ENCODE measurements at places on chromosomes 2 and 18.

- no peak for DNase-seq
These were observed 1.4 kb downstream of the C2orf72 start for GRCh38 chr2:231038483-231039293.

- DNase-seq: no peak
These were observed 619 bp upstream of the MSH6 start for GRCh38 chr2:47782381-47782670.

GRCh38 chr2:71783215-71783614 is 329.9 kb downstream of the DYSF start:
- DNase-seq: no peak

- DNase-seq: no peak
These were observed 12.1 kb upstream of the GREB1 start for GRCh38 chr2:11521775-11522174.

- DNase-seq: no peak
These were observed 92.0 kb downstream of the HDAC4 start for GRCh38 chr2:239308661-239309397.

- no peak for DNase-seq
These were observed 296.5 kb downstream of the MTX2 start for GRCh38 chr2:176565641-176566323.

DNA sequence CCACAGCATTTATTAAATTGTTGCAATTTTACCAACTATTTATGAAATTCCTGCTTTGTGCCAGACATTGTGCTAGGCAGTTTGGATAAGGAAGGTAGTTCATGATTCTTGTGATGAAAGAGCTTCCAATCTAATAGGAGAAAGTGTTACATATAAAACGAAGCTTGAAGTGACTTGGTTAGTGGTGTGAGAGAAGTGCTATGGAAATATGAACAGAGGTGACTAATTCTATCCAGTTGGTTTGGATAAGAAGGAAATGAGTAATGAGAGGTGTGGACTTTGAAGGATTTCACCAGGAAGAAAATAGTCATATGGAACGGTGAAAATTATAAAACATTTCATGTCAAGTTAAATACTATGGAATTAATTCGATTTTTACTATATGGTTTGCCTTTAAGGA is 48.6 kb downstream of the EML6 start:
- DNase-seq: no peak

DNA sequence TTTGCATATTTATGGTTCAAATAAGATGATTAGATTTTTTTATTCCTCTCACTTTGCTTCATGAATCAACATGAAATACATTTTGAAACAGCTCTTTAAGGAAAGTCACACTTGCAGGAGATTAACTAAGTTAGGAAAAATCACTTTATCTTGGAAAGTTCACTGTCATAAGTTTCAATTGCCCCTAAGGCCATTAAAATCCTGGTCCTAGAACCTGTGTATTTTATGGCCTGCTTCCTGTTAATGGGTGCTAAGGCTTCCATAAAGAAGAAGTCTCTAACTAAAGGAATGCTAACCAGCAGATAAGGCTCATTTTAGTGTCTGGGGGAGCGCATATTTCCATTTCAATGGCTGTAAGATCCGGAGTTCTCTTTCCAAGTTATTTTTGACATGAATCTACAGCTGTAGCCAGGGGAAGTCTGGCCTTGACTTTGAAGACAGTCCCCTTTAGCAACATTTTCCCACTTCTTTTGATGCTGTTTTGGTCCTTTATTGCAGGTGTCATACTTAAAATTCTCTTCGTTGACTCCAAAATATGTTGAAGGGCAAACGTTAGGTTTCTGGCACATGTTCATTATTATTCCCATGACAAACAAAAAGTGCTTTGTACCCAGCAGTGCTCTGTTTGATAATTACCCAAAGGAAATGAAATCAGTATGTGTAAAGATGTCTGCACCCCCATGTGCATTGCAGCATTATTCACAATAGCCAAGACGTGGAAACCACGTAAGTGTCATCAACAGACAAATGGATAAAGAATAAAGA is 34.4 kb upstream of the SH3BP4 start:
- no peak for DNase-seq
